Activated CD8-positive, alpha-beta T cell treated with anti-CD3 and anti-CD28 coated beads for 36 hours (primary cell): ENCODE measurements at places on chromosomes 5 and 9. TPM values are rescaled to one million over a fixed set of nuclear protein-coding genes. Genes with fewer than 3 reads are reported as not detected.

SPINK9 gene
- not detected for total RNA-seq

IRGM gene
- 2.4 TPM for total RNA-seq

INSL4 gene
- not detected for total RNA-seq

PITX1 gene
- total RNA-seq, result 0.20 TPM

CDH6 gene
- total RNA-seq, result not detected

SECISBP2 gene
- total RNA-seq, result 42.5 TPM

MRPL50 gene
- 16.3 TPM for total RNA-seq

PCA3 gene
- not detected for total RNA-seq

DHFR gene
- 109 TPM for total RNA-seq

PCDHGB1 gene
- total RNA-seq, result not detected

MYO10 gene
- not detected for total RNA-seq

ANKDD1B gene
- not detected for total RNA-seq

ZNF474 gene
- not detected for total RNA-seq

FAM169A gene
- 10.4 TPM for total RNA-seq

OBP2B gene
- not detected for total RNA-seq

CTSV gene
- 0.16 TPM for total RNA-seq

IARS1 gene
- total RNA-seq, result 251 TPM

OGN gene
- not detected for total RNA-seq

TRMT10B gene
- total RNA-seq, result 12.0 TPM

CCL28 gene
- 12.4 TPM for total RNA-seq

RETREG1 gene
- 31.9 TPM for total RNA-seq

INSL6 gene
- total RNA-seq, result not detected

MAMDC2 gene
- total RNA-seq, result not detected

RALGDS gene
- 80.5 TPM for total RNA-seq

PKN3 gene
- 10.7 TPM for total RNA-seq

SHROOM1 gene
- 2.1 TPM for total RNA-seq

GABRB2 gene
- not detected for total RNA-seq

SURF2 gene
- 21.5 TPM for total RNA-seq

PAX5 gene
- total RNA-seq, result 0.95 TPM

GPR150 gene
- total RNA-seq, result 0.45 TPM

ENTREP1 gene
- total RNA-seq, result not detected

NOXA1 gene
- 0.72 TPM for total RNA-seq

WNK2 gene
- total RNA-seq, result 2.8 TPM

FAM153A gene
- 65.4 TPM for total RNA-seq

FYB1 gene
- total RNA-seq, result 82.8 TPM

MARCOL gene
- total RNA-seq, result not detected

ASS1 gene
- 11.5 TPM for total RNA-seq

ENTPD8 gene
- total RNA-seq, result not detected
